Activated T-helper 9 cell treated with anti-CD3 and anti-CD28 coated beads, Interleukin-2, amount 50 U/mL, for 16 hours (primary cell): ENCODE measurements at places on chromosomes 7 and 10.

DNA sequence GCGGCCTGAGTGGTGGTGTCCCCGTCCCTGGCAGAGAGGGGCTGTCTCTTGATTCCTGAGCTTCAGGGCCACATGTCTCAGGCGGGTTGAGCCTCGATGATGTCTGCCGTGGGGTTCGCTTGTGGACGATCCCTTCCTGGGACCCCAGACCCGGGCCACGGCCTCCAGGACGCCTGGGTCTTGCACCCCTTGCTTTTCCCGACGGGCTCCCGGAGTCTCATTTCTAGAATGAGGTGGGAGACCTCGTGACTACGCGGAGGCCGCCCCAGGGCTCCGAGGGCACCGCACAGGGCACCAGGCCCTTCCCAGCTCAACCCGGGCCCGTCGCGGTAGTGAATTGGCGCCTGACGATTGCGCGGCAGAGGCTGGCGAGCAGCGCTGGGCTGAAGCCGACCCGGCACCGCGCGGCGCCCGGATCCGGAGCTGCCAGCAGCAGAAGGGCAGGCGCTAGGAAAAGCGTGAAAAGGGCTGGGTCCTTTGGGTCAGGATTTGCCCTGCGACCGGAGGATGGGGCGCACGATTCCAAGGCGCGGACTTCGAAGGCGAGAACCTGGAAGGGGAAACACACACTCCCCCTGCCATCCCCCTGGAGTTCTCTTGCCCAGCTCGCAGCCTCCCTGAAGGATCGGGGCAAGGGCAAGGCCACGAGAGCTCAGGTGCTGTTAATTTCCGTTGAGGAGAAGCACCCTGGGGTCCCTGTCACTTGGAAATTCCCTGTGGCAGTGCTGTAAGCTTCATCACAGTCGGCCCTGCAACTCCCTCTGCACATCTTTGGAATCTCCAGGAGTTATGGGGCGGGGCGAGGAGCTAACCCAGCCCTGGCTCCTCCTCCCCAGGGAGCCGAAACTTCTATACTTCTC lies 15.5 kb downstream of the TLX1 start:
- DNase-seq = no peak

- DNase-seq = no peak
These were observed 22.7 kb downstream of the MACC1 start for GRCh38 chr7:20194343-20194995.

- no peak for DNase-seq
These were observed 321.6 kb upstream of the LRRTM3 start for GRCh38 chr10:66604195-66604594.

DNA sequence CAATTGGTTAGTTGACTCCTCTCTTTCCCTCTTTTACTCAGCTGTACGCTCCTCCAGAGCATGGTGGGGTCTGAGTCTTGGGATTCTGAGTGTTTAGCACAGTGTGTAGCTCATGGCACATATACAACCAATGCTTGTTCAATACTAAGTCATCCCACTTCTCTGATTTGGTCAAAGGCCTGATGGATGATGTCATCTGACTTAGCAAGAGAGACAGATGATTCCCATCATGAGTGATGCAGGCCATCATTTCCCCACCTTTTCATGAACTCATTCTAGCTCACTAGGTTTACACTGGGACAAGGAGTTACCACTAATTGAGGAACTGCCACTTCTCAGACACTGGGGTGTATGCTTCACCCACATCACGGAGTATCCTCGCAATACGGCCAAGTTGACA lies 3.8 kb downstream of the ICA1 start:
- DNase-seq = no peak

DNA sequence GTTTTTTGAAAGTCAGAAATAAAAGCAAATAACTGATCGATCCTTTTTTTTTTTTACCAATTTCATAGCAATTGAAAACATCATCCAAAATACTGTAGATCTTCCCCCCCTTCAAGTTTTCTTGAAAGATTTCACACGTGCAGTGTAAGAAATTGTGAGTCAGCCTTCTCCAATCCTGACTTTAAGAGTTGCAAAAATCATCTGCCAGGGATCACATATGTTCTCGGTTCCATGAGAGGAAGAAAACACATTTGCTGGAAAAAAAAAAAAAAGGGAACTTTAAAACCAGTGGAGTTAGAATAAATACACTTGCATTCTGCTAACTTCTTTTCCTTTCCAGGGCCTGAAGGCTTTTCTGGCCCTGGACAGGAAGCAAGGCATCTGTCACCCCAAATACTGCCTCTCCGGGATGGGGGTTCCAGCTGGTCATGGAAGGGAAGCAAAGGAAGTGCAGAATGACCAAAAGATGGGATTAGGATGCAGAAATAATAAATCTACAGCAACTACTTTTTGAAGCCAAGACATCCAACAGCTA lies 198.4 kb upstream of the KIAA1217 start:
- DNase-seq = no peak

DNA sequence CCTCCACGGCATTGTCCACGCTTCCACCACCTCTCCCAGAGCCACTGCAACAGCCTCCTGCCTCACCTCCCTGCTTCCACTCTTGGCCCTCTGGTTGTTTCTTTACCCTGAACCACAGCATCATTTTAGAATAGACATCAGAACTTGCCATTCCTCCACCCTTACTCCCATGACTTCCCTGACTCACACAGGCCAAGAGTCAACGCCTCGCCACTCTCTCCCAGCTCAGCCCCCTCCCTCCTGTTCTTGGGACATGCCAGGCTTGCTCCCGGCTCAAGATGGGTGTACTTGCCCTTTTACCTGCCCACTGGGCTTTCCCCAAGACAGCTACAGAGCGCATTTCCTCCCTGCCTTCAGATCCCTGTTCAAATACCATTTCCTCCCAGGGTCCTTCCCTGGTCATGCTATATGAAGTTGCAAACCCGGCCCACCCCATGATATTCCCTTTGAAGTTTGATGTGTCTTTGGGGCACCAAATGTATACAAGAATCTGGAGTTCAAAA lies 429.1 kb downstream of the RPS24 start:
- DNase-seq = no peak

- DNase-seq = no peak
These were observed 263.6 kb upstream of the ZMIZ1 start for GRCh38 chr10:78805176-78805575.

DNA sequence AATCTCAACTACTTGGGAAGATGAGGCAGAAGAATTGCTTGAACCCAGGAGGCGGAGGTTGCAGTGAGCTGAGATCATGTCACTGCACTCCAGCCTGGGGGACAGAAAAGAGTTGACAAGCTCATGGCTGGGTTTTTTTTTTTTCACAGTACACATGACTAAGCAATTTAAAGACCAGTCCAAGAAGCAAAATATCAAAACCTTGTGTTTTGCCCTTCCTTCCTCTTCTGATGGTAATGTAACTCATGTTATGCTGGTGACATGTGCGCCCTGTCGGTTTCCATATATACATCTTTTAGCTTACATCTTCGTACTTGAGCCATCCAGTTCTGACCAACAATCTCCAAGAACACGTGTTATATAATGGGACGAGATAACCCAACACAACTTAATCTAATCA lies 237.7 kb upstream of the PLXDC2 start:
- no peak for DNase-seq

DNA sequence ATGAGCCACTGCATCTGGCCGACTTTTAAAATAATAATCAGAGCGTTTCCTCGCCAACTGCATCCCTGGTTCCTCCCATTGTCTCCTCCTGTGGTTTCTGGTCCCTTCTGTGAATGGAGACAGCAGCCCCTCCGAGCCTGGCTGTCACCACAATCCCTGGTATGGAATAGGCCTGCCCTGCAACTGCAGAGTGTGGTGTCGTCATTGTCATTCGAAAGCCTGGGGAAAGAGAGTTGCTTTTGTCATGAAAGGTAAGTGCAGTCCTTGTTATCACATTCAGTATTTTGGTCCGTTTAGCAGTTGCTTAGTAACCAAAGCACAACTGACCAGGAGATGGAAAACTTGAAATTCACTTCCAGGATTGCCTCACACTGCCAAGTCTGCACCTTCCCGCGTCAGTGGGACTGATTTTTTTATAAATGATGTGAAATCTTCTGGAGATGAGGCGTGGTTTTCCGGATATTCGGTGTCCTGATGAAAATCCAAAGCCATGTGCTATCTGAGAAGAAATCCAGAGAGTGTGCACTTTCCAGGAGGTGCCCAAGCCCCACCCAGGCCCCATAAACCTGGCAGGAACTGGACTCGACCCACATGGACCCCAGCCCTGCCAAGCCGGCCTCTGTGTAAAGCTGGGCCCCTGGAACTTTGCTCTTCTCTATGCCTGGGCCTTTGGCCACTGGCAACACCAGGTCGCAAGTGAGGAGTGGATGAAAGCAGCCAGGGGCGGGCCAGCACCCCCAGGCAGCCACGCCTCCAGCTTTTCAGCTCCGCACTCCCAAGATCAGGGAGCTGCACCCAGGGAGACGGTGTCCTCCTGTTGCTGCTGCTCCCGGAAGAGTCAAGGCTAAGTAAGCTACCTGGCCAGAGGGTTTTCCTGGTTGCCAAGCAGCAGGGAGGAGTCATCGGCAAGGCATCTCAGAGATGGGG lies 133.7 kb upstream of the SH2B2 start:
- DNase-seq = no peak

GRCh38 chr7:73905360-73905759 lies 44.4 kb downstream of the TMEM270 start:
- no peak for DNase-seq
